ENCODE measurements at places on chromosomes 4 and X.

- DNase-seq: no peak
These were observed 1.9 kb upstream of the GJB1 start for GRCh38 chrX:71221145-71221544.

- DNase-seq: no peak
These were observed at the start of gene DKK2 for GRCh38 chr4:107035819-107036583. TSS of gene DKK2 (minus strand) at chr4:107036313. CDS start at chr4:107035591, 722 bp downstream.

- DNase-seq: no peak
These were observed 61.7 kb downstream of the MAML3 start for GRCh38 chr4:140092094-140092851.

DNA sequence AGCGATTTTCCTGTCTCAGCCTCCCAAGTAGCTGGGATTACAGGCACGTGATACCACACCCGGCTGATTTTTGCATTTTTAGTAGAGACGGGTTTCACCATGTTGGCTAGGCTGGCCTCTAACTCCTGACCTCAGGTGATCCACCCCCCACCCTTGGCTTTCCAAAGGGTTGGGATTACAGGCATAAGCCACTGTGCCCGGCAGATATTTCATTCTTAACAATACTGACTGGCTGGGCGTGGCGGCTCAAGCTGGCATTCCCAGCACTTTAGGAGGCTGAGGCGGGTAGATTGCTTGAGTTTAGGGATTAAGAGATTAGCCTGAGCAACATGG lies 1.3 kb downstream of the PQBP1 start:
- DNase-seq: no peak

GRCh38 chr4:11435557-11435956 lies 6.9 kb upstream of the HS3ST1 start:
- no peak for DNase-seq

DNA sequence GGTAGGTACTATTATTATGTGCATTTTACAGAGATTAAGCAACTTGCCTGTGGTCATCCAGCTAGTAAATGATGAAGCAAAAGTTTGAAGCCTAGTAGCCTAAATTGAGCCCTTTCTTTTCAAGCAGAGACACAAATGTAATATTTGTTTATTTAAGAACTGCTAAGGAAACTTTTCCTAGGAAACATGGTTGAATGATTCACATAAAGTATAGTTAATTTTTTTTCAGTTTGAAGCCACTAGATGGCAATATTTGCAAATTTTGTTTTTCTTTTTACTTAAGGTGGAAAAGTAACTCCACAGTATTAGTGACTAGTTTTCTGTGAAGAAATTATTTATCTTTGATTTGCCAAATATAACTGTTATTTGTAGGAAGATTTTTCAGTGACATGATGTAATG lies 52.8 kb upstream of the ANKRD17 start:
- DNase-seq: peak; percentile 17

DNA sequence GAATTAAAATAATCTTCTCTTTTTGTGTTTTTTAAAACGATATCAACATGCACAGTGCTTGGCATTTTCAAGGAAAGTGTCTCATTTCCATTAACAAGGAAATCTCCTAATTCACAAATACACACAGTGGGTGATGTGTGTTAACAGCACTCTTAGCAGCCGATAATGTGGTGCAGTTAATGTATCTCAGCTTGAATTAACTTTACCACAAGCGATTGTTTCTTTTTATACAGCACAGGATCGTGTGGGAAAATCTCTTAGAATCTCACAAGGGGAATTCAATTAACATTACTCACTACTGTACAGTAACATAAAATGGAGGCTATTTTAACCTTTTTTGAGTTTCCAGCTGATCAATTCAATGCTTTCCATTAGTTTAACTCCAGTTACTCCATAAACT lies 1841.9 kb downstream of the STIM2 start:
- peak; percentile 5 for DNase-seq

DNA sequence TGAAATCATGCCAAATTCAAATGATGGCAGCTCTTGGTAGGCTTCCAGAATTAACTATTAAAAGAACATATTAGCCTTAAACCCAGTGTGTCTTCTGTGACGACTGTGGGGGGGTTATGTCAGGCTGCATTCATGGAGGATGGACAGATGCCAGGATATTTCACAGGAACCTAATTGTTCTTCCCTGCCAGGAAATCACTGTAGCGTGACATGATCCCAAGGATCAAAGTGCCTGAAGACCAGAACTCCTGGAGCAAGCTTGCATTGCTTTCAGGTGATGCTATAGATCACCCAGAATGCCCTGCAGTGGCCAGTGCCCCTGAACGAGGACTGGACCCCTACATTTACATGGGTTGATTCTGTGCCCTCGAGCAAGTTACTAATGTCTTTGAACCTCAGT lies 1093.0 kb upstream of the TENM3 start:
- DNase-seq: no peak

DNA sequence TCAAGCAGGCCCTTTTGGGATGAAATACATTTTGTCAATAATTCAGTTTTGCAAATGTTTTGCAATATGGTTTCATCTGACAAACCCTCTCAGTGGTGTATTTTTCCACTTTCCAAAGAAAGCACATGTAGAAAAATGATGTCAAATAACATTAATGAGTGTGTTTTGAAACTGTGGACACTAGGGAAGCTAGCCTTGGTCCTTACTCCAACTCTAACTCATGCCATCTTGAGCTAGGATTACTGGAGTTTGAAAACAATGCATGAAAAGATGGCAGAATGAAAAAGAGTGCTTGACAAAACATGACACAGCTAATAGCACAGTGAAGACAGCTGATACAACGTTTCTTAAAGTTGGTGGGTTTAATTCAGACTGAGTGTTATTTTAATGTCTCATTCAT lies 41.4 kb downstream of the HAND2 start:
- no peak for DNase-seq

DNA sequence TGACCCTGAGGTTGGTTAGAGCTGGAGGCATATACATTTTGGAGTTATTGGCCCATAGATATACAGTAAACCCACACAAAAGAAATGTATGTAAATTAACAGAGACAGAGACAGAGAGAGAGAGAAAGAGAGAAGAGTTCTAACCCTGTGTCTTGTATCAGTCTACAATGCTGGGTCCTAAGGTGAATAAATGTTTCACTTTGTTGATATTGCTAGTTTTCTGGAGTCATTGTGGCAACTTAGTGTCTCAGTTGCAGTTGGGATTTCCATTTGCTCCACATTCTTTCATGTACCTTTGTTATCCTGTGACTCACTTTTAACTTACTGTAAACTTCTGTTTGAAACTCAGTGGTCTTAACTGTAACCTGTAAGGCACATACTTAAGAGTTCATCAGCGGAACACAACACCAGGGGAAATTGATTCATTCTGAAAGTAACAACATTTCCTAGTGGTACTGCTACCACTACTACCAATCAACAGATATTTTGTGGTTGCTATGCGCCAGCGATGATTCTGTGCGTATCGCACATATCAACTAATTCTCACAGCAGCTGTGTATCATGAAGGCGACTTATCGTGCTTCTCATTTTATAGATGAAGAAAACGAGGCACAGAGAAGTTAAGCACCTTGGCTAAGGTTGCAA lies 38.5 kb upstream of the ETDA start:
- DNase-seq: no peak

DNA sequence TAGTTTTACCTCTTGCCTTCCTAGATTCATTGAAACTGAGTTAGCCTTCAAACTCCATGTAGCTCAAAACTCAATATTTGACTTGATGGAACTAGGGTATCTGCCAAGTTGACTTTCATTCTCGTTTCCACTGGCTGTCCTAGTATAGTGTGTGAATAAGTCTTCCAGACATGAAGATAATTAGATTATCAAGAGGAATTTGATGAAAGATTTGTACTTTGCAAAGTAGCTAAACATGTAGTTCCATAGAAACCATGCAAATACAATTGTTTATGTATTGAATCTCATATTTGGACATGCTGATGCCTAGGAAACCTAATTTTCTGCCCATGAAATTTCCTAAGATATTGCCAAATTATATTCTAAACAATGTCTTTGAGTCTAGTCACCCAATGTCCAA lies 297.5 kb downstream of the ARHGAP24 start:
- DNase-seq: no peak

- no peak for DNase-seq
These were observed 43.6 kb upstream of the BEX4 start for GRCh38 chrX:103171353-103171752.

DNA sequence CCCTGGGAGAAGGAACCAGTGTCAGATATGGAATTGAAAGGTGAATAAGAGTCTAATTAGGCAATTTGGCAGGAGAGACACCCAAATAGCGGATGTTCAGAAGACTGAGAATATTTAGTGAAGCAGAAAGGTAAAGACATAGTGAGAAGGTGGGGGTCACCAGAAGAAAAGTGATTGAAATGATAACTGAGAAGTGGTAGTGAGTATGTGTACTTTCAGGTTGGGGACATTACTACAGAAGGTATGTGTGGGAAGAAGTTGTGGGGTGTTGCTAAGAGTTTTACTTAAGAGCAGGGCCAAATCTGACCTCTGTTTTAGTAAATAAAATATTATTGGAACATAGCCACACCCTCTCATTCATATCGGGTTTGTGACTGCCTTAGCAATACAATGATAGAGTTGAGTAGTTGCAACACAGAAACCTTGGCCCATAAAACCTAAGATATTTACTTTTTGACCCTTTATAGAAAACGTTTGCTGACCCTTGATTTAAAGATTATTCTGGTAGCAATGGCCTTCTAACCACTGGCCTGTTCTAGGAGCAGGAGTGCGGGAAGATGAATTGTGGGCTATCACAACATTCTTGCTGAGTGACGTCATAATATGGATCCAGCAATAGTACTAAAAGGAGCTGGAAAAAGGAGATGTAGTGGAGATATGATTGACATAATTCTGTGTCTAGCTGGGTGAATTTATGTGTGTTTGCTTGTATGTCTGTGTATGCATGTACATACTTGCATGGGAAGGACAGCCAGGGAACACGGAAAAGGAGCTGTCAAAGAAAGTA lies 115.3 kb downstream of the HS3ST1 start:
- DNase-seq: no peak

GRCh38 chrX:123424546-123424945 lies 240.5 kb downstream of the GRIA3 start:
- no peak for DNase-seq

DNA sequence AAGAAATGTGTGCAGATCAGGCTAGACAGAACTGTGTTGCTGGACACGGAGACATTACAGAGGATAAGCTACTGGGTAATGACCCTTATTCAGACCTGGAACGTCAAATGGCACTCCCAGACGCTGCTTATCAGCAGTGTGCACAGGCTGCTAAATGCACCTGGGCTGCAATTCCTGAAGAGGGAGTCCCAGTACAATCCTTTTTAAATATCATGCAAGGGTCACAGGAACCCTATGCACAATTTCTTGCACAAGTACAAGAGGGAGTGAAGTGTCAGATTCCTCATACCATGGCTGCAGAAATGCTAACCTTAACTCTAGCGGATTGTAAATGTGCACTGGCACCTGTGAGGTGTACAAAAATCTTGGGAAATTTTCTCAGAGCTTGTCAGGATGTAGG lies 16.9 kb downstream of the SPIN2B start:
- DNase-seq: no peak

GRCh38 chr4:156924774-156925315 lies 46.8 kb downstream of the PDGFC start:
- DNase-seq: no peak

DNA sequence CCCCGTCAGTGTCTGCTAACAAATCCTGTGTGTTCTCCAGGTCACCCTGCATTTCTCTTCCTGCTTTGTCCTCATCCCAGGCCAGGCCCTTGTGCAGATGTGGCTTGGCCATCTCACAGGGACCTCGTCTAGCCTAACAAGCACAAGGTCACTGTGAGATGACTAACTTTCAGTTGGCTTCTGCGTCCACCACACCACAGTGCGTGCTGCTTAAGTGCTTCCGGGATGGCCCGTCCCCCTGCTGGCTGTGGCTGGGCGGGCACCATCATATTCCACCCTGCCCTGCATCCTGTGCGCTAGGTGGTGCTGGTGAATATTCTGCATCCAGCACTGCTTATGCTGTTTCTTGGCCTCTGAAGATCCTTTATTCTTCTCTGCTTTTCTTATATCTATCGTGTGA lies 33.8 kb downstream of the RBBP7 start:
- DNase-seq: no peak

DNA sequence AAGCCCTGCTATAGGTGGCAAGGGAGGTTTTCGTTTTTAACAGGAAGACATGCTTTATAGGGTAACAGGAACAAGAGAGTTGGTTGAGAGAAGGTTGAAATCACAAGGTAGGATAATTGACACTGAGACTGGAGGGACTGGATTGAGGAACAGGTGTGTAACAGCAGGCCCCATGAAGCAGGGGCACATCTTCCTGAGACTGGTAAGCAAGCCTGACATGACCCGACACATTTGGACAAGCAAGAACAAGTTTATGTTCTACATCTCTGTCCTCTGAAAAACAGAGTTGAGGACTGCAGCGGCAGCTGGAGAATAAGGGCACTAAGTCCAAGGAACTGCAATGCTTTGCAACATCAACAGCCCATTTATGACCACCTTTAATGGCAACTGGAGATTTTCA lies 5.2 kb downstream of the RPS4X start:
- DNase-seq: no peak

DNA sequence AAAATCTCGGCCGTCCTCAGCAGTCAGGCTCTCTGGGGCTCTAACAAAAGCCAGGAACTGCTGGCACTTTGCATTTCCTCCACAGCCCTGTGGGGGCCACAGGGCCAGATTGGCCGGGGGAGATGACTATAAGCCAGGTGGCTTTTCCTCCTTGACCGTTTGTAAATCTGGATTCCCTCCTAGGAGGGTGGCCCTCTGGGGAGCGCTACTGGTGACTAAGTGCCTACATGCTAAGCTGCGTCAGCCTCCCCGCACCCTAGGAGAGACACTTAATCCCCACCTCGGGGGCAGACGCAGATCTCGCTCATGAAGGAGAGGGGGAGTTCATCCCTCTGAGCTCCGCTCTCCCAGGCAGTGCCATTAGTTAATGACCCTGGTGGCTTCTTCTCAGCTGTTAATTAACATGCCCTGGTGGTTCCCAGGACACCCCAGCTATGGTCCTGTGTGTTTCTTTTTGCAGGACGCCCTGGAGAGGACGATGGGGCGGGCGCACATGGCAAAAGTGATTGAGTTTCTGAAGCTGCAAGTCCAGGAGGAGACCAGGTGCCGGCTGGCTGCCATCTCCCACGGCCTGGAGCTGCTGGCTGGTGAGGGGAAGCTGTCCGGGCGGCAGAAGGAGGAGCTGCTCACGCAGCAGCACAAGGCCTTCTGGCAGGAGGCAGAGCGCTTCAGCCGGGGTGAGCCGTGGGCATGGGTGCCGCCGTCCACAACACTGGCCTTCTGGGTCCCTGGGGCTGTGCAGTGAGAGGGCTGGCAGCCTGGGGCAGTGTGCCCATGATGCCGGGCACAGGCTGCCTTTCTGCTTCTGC lies 41.6 kb downstream of the EVC start:
- no peak for DNase-seq

Data from AG09309 (cell line).